ENCODE measurements at places on chromosomes 5 and 9.
A peak's percentile ranks its signal among the peaks of the same experiment; 100 is the strongest.

- H3K4me3 ChIP-seq = no peak overlapping the region
- no peak overlapping the region for H3K27ac ChIP-seq
- no peaks in the 10 kb centered on the region for H3K27me3 ChIP-seq
These were observed 68.8 kb upstream of the ICE1 start for GRCh38 chr5:5353681-5354080.

- no peak overlapping the region for H3K4me3 ChIP-seq
- no peak overlapping the region for H3K27ac ChIP-seq
- H3K4me1 ChIP-seq = peaks cover 14% of the 10 kb centered on the region
These were observed 31.1 kb downstream of the RASA1 start for GRCh38 chr5:87298692-87299362.

GRCh38 chr5:67268231-67269021 lies 71.8 kb upstream of the CD180 start:
- peak overlapping the region; percentile 88 for H3K27ac ChIP-seq
- H3K27me3 ChIP-seq = no peaks in the 10 kb centered on the region
- H3K36me3 ChIP-seq = no peaks in the 10 kb centered on the region
- no peak overlapping the region for H3K4me3 ChIP-seq

DNA sequence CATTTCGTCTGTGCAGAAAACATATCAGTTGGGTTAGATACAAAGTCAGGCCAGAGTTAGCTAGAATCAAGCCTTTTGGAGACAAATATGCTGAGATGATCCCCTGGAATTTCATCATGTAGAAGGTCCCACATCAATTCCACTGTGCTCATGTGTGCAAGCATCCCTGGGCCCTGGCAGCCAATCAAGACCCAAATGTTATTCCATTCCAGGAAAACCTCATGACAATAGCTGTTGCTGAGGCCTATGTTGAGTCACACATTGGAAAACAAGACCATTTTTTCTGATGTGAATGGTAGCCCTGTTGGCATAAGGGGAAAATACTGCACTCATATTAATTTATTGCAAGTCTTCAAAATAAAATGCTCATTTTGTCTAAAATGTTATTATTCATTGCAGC lies 11.5 kb downstream of the SPOCK1 start:
- no peaks in the 10 kb centered on the region for H3K36me3 ChIP-seq
- no peaks in the 10 kb centered on the region for H3K27me3 ChIP-seq
- no peak overlapping the region for H3K27ac ChIP-seq
- H3K4me3 ChIP-seq = no peak overlapping the region
- DNase-seq = no peak
- H3K4me1 ChIP-seq = no peaks in the 10 kb centered on the region

GRCh38 chr5:119275601-119276173 lies 80.1 kb upstream of the TNFAIP8 start:
- H3K4me3 ChIP-seq = no peak overlapping the region
- H3K27me3 ChIP-seq = no peaks in the 10 kb centered on the region
- H3K4me1 ChIP-seq = no peaks in the 10 kb centered on the region

- no peaks in the 10 kb centered on the region for H3K27me3 ChIP-seq
- H3K27ac ChIP-seq = no peak overlapping the region
- no peak overlapping the region for H3K4me3 ChIP-seq
- no peak for DNase-seq
These were observed 158.8 kb upstream of the ZNF462 start for GRCh38 chr9:106704056-106704615.

- H3K27me3 ChIP-seq = no peaks in the 10 kb centered on the region
- H3K36me3 ChIP-seq = no peaks in the 10 kb centered on the region
- no peak overlapping the region for H3K27ac ChIP-seq
- no peak for DNase-seq
- no peaks in the 10 kb centered on the region for H3K4me1 ChIP-seq
These were observed 192.2 kb downstream of the DMAC1 start for GRCh38 chr9:7607421-7607820.

DNA sequence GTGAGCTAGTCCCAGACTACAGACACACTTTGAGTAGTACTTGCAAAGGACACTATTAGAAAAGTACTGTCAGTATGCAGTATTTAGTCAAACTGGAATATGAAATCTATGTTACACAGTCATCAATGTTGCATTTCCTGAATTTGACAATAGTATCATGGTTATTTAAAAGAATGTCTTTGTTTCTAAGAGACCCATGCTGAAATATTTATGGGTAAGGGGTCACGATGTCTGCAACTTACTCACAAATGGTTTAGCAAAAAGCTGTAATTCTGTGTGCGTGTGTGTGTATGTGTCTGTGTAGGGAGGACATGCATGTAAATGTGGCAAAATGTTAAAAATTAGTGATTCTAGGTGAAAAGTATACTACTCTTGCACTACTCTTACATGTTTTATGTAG lies 105.6 kb downstream of the GOLPH3 start:
- no peak overlapping the region for H3K27ac ChIP-seq
- no peaks in the 10 kb centered on the region for H3K27me3 ChIP-seq
- H3K36me3 ChIP-seq = peaks cover 99% of the 10 kb centered on the region
- no peak for DNase-seq
- H3K4me3 ChIP-seq = no peak overlapping the region

- no peak overlapping the region for H3K4me3 ChIP-seq
- no peak overlapping the region for H3K27ac ChIP-seq
- DNase-seq = no peak
- H3K4me1 ChIP-seq = no peaks in the 10 kb centered on the region
These were observed 47.2 kb downstream of the SGTB start for GRCh38 chr5:65674749-65675148.

GRCh38 chr9:113416149-113416721 lies 5.7 kb downstream of the C9orf43 start:
- H3K36me3 ChIP-seq = no peaks in the 10 kb centered on the region
- no peak for DNase-seq
- no peak overlapping the region for H3K4me3 ChIP-seq
- peaks cover 5% of the 10 kb centered on the region for H3K4me1 ChIP-seq
- H3K27me3 ChIP-seq = no peaks in the 10 kb centered on the region

DNA sequence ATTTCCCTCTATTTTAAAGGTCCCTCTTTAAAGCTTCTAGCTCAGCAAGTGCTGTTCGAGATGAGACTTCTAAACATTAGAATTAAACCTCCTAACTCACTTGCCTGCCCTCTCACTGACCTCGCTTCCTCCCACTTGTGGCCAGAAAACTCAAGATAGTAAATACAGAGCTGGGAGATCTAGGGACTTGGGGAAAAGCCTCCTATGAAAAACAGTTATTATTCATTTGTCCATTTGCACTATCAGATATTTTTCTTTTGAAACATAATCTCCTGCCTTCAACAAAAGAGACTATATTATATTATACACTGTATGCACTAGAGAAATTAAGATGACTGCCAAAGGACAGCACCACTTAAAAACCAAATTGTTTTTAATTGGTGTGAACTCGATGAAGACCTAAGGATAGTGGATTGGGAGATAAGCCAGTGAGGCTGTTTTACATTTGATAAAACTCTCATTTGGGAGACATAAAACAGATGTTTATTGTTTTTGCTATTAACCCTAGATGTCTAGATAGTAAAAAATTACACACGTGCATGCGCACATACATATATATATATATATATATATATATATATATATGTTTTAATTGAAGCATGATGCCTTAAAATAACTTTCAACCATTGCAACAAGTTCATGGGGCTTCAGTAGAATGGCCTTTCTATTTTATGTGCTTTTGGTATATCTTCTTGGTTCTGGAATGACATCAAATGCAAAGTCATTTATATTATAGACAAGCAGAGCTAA lies 229.4 kb downstream of the ADAMTSL1 start:
- H3K27ac ChIP-seq = no peak overlapping the region
- DNase-seq = no peak
- H3K36me3 ChIP-seq = no peaks in the 10 kb centered on the region
- no peaks in the 10 kb centered on the region for H3K27me3 ChIP-seq
- H3K4me1 ChIP-seq = peaks cover 10% of the 10 kb centered on the region

DNA sequence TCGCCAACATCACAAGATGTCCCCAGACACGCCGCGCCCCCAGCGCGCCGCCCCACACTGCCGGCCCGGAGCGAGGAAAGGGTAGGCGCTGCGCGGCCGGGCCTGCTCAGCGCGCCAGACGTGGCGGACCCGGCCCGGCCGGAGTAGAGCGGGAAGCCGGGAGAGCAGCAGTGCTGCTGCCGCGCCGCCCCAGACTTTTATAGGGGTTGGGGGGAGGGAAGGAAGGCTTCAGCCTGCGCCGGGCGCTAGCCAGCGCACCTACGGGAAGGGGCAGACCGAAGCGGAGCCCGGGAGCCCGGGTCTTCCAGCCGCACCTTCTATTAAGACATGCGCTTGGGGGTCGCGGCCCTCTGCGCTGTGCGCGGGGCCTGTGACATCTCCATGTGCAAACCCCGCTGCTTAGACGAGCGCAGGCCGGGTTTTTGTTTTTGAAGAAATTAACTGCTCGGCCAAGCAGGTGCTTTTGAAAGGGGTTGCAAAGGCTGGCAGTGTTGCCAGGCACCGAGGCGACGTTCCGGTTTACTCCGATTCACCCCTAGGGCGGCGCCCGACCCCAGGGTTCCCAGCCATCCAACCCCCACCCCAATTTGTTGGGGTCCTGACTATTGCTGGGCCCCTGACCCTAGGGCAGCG lies 353 bp upstream of the PAX5 start:
- no peaks in the 10 kb centered on the region for H3K36me3 ChIP-seq
- peak overlapping the region; percentile 28 for H3K4me3 ChIP-seq
- H3K27ac ChIP-seq = no peak overlapping the region
- H3K27me3 ChIP-seq = peaks cover 100% of the 10 kb centered on the region

- H3K27ac ChIP-seq = no peak overlapping the region
- H3K4me3 ChIP-seq = no peak overlapping the region
- H3K36me3 ChIP-seq = no peaks in the 10 kb centered on the region
These were observed 280.7 kb downstream of the PRELID2 start for GRCh38 chr5:145554399-145554798.

- DNase-seq = no peak
- no peaks in the 10 kb centered on the region for H3K4me1 ChIP-seq
- H3K27me3 ChIP-seq = no peaks in the 10 kb centered on the region
- H3K4me3 ChIP-seq = no peak overlapping the region
These were observed 32.2 kb downstream of the ANKS6 start for GRCh38 chr9:98763986-98764745.

- no peak overlapping the region for H3K27ac ChIP-seq
- H3K4me3 ChIP-seq = no peak overlapping the region
- no peaks in the 10 kb centered on the region for H3K4me1 ChIP-seq
- DNase-seq = no peak
- H3K27me3 ChIP-seq = no peaks in the 10 kb centered on the region
These were observed 623.0 kb downstream of the SLCO4C1 start for GRCh38 chr5:101673120-101673519.

DNA sequence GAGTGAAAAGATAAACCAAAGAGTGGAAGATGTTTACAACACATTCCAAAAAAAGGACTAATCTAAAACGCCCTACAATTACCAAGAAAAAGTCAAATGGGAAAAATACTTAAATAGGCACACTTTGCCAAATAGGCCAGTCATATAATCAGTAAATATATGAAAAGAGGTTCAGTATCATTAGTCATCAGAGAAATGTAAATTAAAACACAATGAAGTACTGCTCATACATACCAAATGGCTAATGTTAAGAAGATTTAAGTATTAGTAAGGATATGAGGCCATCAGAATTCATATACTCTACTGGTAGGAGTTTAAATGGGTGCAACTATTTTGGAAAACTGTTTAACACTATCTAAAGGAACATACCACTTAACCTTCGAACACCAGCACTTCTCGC lies 47.6 kb downstream of the ZDHHC21 start:
- no peak for DNase-seq
- no peak overlapping the region for H3K27ac ChIP-seq
- no peak overlapping the region for H3K4me3 ChIP-seq

DNA sequence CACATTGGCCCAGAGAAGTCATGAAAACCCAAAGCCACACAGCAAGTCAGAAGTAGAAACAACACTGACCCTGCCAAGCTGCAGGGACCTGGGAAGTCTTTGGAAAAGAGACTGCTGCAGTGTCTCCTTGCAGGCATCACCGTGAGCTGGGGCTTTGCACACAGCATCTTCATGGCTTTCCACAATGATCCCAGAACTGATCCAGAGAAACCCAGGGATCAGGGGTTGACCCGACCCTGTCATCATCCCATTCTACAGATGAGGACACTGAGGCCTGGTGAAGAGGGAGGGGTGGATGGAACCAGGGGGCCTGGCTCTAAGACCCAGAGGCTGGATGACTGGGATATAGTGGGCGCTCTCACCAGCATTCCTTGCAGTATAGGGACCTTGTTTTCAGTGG lies 4.3 kb upstream of the FAM78A start:
- no peaks in the 10 kb centered on the region for H3K36me3 ChIP-seq
- H3K4me1 ChIP-seq = peaks cover 32% of the 10 kb centered on the region
- H3K27me3 ChIP-seq = no peaks in the 10 kb centered on the region

DNA sequence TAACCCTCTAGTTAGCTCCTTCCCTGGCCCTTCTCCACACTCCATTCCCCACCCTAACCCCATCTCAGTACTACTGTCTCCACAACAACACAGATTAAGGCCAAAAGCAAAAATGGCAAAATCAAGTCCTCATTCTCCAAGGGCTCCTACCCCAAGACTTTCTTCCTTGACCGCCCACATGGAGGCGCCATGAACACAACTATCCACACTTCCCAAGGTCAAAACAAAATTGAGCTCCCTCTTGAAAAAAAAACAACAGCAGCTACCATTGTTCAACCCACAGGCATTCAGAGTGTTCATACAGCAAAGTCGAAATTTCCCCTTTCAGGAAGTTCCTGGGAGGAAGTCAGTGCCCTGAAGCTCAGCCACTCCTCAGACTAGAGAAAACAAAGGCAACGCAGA lies 54.4 kb downstream of the GNAQ start:
- no peaks in the 10 kb centered on the region for H3K27me3 ChIP-seq
- DNase-seq = peak; percentile 65
- no peak overlapping the region for H3K4me3 ChIP-seq
- no peaks in the 10 kb centered on the region for H3K36me3 ChIP-seq
- peaks cover 60% of the 10 kb centered on the region for H3K4me1 ChIP-seq
- H3K27ac ChIP-seq = peak overlapping the region; percentile 28

DNA sequence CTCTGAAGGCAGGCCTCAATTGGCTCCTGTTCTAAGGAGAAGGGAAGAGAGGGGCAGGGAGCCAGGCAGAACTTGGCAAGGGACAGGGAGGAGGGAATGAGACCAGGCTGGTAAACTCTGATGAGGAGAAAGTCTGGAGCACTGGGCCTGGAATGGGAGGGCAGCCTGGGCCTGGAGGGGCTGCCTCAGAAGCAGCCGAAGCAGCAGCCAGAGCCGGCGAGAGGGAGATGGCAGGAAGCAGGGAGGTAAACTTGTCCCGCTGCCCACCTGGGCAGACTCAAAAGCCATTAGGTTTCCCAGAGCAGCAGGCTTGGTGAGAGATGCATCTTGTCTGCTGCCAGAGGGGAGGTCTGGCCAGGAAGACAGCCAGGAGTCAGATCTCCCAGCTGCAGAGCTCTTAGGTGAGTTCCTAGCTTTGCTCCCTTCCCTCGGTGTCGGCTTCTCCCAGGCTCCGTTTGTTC lies 37.0 kb upstream of the CRB2 start:
- no peaks in the 10 kb centered on the region for H3K27me3 ChIP-seq
- H3K4me1 ChIP-seq = peaks cover 13% of the 10 kb centered on the region
- H3K36me3 ChIP-seq = no peaks in the 10 kb centered on the region
- H3K27ac ChIP-seq = no peak overlapping the region

- no peaks in the 10 kb centered on the region for H3K4me1 ChIP-seq
- H3K27me3 ChIP-seq = no peaks in the 10 kb centered on the region
- H3K4me3 ChIP-seq = no peak overlapping the region
- no peaks in the 10 kb centered on the region for H3K36me3 ChIP-seq
- peak; percentile 41 for DNase-seq
- no peak overlapping the region for H3K27ac ChIP-seq
These were observed 43.5 kb downstream of the ANKDD1B start for GRCh38 chr5:75654693-75655295.

All from heart right ventricle (tissue), 16 donors.